ENCODE measurements at places on chromosomes 2 and 18.

DNA sequence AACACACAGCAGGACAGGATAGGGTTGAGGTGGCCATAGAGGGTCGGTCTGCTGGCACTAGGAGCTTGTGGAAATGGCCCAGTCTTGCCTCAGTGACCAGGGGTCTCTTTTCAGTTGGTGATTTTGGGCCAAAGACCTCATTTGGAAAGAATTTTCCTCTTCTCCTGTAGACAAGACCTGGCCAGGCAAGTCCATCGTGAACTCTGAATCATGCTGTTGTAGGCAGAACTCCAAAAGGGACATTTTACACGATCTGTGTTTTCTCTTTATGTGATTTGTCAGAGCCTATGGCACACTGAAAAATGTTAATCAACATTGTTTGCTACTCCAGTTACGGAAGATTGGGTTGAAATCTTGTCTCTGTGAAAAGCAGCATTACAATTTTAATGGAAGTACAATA lies 126.1 kb upstream of the PXDN start:
- DNase-seq: no peak

DNA sequence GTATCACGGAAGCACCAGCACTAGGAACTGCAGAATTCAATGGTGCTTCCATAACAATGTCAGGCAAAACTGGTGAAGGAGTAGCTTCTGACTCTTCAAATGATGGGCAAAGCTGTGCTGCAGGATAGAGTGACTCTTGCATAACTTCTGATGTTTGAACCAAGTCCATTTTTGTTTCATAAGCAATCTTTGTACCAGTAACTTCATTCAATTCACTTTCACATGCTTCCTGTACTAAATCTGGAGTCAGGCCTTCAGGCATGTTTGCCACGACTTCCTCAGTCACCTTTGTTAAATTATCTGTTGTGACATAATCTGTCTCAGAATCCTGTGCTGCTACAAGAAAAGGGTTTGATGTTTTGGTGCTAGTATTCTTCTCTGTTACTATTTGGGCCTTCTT lies 24.0 kb downstream of the RTN4 start:
- no peak for DNase-seq

- DNase-seq: no peak
These were observed 295.4 kb downstream of the CELF4 start for GRCh38 chr18:37270038-37270665.

DNA sequence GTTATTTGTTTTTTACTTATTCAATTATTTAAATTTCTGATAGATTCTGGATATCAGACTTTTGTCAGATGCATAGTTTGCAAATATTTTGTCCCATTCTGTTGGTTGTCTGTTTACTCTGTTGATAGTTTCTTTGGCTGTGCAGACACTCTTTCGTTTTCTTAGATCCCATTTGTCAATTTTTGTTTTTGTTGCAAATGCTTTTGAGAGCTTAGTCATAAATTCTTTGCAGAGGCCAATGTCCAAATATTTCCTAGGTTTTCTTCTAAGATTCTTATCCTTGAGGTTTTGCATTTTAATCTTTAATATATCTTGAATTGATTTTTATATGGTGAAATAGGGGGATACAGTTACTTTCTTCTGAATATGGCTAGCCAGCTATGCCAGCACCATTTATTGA lies 112.7 kb upstream of the SESTD1 start:
- no peak for DNase-seq

GRCh38 chr18:59359576-59359952 lies 499 bp upstream of the LMAN1 start:
- peak; percentile 12 for DNase-seq
